ENCODE measurements at places on chromosomes 5 and 9.
A peak's percentile ranks its signal among the peaks of the same experiment; 100 is the strongest.

DNA sequence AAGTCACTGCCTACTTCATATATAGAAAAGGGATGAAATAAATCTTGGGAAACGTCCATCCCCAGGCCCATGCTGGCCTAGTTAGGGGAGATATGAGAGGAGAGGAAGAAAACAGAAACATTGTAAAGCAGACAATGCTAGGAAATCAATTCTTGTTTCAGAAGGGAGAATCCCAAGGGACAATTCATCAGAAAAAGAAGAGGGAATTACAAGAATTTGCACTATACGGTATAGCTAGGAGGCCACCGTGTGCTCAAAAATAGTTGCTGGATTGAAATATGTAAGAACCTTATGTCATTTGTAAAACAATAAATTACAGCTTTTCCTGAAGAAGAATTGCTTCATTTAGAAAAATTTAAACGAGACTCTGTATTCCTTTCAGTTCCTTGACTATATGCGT, 8.3 kb upstream of the SHC3 start:
- no peak for DNase-seq

DNA sequence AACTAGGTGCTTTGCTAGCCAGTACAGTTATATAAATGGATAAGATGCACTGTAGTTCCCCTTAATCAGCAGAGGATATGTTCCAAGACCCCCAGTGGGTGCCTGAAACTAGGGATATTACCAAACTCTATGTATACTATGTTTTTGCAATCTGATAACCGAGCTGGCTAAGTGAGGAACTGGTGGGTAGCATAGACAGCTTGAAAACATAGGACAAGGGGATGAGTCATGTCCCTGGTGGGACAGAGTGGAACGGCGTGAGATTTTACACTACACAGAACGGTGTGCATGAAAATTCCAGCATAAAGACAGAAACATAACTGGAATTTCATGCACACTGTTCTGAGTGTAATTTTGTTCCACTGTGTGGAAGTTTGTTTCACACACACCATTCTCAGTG, 86.9 kb downstream of the BASP1 start:
- DNase-seq: no peak

- no peak for DNase-seq
These were observed 71.5 kb downstream of the NR3C1 start for GRCh38 chr5:143331956-143332355.

DNA sequence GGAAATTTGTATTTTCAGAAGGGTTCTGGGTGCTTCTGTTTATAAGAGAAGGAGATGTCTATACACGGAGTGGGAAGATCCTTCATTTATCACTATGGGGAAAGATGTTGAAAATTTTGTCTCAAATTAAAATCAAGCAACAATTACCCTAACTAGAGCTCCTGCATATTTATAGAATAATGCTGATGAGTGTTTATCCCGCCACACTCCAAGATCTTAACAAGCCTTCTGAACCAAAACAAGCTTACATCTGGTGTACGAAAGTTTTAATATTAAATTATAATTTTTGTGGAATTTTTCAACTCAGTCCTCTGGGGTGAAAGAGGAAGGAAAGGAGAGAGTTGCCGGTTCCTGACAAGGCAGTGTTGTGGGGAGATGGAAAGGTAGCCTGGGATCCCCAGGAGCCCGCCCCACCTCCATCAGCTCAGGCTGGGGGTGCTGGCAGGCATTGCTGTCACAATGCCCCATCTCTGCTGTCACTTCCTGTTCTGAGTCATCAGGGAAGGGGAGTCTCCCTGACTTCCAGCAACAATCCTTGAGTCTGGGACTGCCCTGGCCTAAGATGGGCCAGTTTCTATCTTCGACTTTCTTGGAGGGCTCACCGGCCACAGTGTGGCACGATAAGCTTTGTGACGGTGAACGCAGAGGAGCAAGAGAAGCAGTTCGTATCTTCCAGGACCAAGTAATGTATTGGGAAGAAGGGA, 64.5 kb downstream of the ERAP1 start:
- DNase-seq: no peak

DNA sequence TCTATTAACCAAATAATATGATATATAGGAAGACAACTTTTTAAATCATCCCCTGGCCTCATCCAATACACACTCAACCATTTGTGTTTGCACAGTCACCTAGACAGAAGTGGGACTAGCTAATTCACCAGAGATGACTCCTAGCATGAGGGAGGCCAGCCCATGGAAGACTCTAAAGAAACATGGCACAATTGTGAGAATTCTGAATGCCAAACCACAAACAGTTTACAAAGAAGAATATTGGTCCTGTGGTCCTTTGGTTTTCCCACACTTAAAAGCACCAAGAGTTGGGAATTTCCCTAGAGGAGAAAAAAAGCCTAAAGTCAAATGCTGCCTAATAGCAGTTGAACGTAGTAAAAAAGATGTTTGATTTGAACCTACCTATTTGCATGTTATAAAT, 609.9 kb downstream of the ACTL7B start:
- DNase-seq: no peak

DNA sequence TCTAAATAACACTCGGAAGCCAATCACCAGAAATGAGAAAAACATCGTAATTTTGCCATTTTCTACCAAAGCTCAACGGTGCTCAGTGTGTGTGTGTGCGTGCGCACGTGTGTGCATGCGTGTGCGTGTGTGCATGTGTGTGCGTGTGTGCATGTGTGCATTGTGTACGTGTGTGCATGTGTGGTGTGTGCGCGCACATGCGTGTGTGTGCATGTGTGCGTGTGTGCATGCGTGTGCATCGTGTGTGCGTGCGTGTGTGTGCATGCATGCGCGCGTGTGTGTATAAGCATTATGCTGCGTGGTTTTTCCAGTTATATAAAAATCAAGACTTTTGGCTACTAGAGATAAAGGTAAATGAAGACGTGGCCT, 165.0 kb downstream of the DAB2IP start:
- no peak for DNase-seq

GRCh38 chr9:114186605-114187289, 31.4 kb downstream of the COL27A1 start:
- no peak for DNase-seq

- DNase-seq: peak; percentile 43
These were observed 35.3 kb upstream of the SPDL1 start for GRCh38 chr5:169548315-169548714.

GRCh38 chr9:130215341-130216119, 43.3 kb downstream of the NCS1 start:
- no peak for DNase-seq

DNA sequence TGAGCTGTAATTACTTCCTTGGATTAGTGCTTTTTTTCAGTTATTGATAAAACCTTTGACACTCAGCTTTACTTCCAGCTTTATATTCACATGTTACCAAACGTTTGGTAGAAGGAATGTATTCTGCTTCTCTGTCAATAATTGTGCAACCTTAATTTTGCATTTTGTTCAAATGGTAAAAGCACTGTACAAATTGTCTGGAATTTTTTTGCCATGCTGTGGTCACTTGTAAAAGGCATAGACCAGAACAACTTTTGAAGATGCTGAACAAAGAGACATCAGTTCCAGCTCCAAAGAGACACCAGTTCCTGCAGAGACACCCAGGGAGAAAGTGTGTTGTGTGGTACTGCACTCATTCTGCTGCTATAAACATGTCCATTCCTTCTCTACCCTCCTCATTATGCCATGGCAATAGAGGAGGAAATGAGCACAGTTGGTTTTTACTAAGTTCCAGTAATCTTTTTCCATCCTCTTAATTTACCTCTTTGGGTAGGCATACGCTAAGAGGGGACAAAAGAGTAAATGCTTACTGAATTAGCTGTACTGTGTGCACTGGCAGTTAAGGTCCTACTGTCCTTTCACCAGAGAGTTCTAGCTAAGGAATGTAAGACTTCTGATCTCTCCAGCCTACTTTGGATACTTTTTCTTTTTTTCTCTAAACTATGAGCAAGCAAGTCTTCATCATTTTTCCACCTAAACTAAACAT, 387.4 kb downstream of the FGF10 start:
- DNase-seq: no peak

- DNase-seq: no peak
These were observed 123.7 kb upstream of the FBXL17 start for GRCh38 chr5:108505608-108506007.

- no peak for DNase-seq
These were observed 146.2 kb upstream of the PLCXD3 start for GRCh38 chr5:41656597-41656996.

DNA sequence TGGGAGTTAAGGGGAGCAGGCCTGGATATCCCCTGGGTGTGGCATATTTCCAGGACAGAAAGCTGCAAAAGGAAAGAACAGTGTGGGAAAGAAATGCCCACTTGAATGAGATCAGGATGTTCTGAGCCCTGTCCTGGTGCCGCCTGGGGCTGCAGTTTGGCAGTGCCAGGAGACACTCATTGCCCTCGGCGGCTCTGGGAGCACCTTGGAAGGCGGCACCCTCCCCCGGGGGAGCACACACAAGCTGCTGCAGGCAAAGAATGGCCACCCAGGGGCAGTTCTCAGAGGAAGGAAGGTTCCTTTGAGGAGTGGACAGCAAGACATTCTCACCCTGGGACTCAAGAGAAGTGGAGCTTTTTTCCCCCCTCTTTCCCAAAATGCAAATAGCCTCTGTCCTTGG, 305.3 kb downstream of the NTRK2 start:
- peak; percentile 25 for DNase-seq

- no peak for DNase-seq
These were observed 6.9 kb downstream of the NOL6 start for GRCh38 chr9:33466565-33467495.
